ENCODE measurements at places on chromosomes 6 and 20.

- DNase-seq = no peak
Observed at GRCh38 chr6:110039981-110040383, 61.9 kb downstream of the GPR6 start.

DNA sequence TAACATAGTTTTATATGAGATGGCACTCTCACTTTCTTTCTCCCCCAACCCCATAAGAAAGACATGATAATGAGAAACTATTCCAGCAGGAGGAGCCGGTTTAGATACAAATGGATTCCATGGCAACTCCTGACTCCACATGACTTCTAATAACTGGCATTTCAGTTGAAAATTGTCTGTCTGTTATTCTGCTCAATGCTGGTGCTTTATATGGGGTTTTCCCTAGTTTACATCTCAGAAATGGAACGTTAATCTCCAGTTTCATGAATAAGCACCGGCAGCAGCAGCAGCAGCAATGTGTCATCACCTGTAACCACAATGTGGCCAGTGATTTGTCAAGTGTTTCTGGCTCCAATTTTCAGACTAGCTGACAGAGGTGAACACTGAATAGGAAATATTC is 8.0 kb upstream of the SIM1 start:
- no peak for DNase-seq

DNA sequence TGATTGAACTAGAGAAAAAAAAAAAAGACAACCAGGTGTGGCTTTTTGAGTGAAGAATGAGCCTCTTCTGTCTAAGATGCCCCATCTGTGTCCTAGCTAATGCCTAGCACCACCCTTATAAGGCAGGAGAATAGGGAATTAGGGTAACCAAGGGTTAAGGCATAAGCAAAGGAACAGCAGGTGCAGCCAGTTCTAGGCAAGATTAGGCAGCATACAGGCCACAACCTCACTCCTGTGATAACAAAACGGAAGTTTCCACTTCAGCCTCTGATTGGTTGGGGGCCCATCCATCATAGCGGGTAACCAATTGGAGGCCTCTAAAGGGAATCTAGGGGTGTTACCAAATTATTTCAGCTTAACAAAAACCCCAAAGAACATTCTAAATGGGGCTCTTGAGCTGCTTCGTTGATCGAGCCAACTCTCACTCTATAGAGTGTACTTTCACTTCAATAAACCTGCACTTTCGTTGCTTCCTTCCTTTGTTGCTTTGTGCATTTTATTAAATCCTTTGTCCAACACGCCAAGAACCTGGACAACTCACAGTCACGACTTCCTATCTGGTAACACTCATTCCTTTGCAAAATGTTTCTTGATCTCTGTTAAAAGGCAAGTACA is 61.9 kb upstream of the TAGAP start:
- peak; percentile 68 for DNase-seq

GRCh38 chr6:69985180-69985579 is 118.8 kb downstream of the COL19A1 start:
- DNase-seq = no peak

DNA sequence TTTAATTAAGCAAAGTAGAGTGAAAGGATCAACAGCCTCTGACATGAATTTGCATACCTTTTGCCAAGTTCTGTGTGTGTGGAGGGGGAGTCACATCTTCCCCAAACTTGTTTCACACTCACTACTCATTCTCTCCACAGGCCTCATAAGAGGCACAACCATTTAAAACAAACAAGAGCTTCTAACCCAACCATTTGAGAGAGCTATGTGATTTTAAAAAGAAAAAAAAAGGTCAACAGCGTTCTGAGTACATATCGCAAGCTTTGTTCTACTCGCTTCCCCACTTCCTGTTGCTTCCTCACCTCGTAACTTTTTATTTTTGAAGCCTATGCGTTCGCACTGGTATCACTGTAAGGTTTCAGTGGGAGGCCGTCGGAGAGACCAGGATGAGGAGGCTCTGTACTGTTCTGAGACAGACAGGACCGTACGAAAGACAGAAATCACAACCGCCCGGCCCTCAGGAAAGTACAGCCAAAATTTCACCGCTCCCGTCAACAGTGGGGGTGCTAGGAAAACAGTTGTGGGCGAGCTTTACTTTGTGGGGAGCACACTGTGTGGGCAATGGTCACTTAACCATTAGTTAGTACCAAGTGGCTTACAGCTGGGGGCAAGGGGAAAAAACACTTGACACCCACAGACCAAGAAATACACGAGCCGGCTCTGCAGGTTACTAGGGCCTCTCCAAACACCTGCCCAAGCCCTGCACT is 61.3 kb downstream of the TRERF1 start:
- no peak for DNase-seq

- DNase-seq = no peak
Observed at GRCh38 chr6:73564578-73565345, 43.9 kb upstream of the EEF1A1 start.

- peak; percentile 70 for DNase-seq
Observed at GRCh38 chr20:1827974-1828785, 67.0 kb upstream of the SIRPA start.

- DNase-seq = no peak
Observed at GRCh38 chr6:123909989-123910388, 106.3 kb downstream of the NKAIN2 start.

- DNase-seq = no peak
Observed at GRCh38 chr20:21421601-21422236, 24.4 kb upstream of the NKX2-4 start.

GRCh38 chr6:137332637-137333280 is 113.6 kb upstream of the IFNGR1 start:
- no peak for DNase-seq

GRCh38 chr6:4253604-4254231 is 118.3 kb upstream of the ECI2 start:
- DNase-seq = no peak

DNA sequence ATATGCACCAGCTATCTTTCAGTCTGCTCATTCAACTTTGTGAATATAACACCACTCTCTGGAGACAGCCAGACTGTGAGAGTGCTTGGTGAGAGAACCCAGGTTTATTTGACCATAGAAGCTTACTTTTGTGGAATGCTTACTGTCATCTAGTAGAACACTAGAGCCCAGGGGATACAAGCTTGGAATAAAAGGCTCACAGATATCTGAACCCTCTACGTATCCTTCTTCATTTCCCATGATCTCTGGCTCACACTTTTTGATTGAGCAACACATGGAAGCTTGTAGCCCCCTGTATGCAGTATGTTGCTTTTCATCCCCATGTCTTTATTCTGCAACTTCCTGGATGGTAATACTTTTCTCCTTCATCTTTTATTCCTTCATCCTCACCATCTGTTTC is 835.3 kb upstream of the CITED2 start:
- no peak for DNase-seq

DNA sequence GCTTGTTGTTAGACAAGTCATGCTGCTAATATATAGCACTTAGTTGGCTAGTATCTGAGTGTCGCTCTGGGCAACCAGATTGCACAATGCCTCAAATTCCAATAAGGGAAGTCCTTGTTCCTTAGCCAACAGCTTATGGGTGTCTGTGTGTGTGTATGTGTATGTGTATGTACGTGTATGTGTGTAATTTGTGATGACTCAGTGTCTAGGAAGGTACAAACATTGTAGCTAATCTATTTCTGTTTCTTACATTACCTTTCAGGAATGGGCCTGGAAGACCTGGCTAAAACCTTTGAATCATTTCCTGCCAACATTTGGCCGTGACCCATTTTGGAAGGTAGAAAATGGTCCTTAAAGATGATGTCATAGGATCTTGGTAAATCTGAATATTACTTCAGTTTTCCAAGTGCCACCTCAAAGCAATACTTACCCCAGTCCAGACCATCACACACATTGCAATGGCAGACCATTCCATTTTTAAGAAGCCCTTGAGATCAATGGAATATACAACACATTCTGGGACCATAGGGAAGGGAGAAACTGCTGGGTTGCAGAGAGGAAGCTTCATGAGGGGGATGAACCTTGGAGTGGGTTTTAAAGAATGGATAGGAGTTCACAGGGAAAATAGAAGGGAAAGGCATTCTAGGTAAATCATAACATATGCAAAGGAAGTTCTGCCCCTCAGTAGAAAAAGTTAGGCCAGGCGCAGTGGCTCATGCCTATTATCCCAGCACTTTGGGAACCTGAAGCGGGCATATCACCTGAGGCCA is 25.1 kb downstream of the NEDD9 start:
- DNase-seq = peak; percentile 38

Measured in left ventricle myocardium inferior (tissue), 1 donor.